Prostate gland (tissue), 2 donors: ENCODE measurements at places on chromosomes 1 and 21.

- no peaks in the 10 kb centered on the region for H3K27me3 ChIP-seq
- no peak for DNase-seq
- H3K4me3 ChIP-seq, result no peak overlapping the region
- no peaks in the 10 kb centered on the region for H3K36me3 ChIP-seq
- H3K4me1 ChIP-seq, result no peaks in the 10 kb centered on the region
Measured at GRCh38 chr1:215899901-215900300, 332.8 kb downstream of the KCTD3 start.

DNA sequence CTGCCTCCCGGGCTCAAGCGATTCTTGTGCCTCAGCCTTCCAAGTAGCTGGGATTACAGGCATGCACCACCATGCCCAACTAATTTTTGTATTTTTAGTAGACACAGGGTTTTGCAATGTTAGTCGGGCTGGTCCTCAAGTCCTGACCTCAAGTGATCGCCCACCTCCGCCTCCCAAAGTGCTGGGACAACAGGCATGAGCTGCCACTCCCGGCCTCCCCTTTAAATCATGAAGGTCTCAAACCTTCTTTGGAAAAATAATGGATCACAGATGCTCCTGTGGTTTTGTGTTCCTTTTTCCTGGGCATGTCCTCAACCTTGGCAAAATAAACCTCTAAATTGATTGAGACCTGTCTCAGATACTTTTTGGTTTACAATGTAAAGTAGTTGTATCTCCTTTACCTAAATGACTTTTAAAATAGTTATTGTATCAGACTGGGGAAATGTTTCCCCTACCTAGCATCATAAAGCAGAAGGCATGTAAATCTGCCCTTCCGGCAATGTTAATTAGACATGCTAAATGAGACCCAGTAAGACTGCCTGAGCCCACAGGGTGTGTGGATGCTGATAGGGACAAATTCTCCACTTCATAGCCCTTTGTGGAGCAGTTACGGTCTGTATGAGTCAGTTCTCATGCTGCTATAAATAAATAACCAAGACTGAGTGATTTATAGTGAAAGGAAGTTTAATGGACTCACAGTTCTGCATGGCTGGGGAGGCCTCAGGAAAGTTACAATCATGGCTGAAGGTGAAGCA is 27.8 kb downstream of the CBR1 start:
- no peak overlapping the region for H3K4me3 ChIP-seq
- H3K27me3 ChIP-seq, result no peaks in the 10 kb centered on the region
- no peaks in the 10 kb centered on the region for H3K4me1 ChIP-seq
- no peaks in the 10 kb centered on the region for H3K36me3 ChIP-seq
- DNase-seq, result no peak

GRCh38 chr1:59752556-59753414 is 62.0 kb upstream of the HOOK1 start:
- H3K4me1 ChIP-seq, result no peaks in the 10 kb centered on the region
- no peaks in the 10 kb centered on the region for H3K36me3 ChIP-seq
- no peak for DNase-seq
- H3K27ac ChIP-seq, result no peak overlapping the region
- H3K4me3 ChIP-seq, result no peak overlapping the region
- no peaks in the 10 kb centered on the region for H3K27me3 ChIP-seq

DNA sequence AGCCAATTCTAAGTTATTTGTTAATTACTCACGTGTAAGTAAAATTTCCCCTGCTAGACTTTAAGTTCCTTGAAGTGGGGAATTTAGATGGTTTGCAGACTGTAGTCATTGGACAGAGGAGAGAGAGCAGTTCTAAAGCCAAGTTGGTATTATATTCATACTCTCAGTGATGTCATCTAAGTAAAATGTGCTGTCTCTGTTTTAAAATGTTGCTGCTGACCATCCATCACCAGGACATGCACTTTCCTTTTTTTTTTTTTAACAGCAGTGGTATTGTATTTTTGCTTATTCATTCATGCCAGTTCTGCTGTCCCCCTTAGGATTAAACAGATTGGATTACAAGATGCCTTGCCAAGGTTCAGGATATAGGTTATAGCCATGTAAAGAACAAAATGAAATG is 2.3 kb downstream of the TTLL7 start:
- DNase-seq, result no peak

DNA sequence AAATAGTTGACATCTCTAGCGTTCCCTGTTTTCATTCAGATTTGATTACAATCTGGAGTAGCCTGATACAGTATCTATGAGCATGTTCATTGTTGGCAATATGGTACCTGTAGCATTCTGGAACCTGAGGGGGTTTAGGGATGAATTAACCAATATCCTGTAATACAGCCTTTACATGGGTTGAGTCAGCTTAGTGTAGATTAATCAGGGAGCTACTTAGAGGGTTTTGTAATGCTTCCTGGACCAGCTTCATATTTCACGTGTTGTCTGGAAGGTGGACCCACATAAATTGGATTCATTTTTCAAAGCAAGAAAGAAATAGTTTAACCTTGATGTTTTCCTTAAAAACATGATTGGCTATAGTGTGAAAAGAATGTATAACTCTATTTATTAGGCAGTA is 3.6 kb downstream of the OTUD3 start:
- no peaks in the 10 kb centered on the region for H3K27me3 ChIP-seq
- no peak for DNase-seq
- no peak overlapping the region for H3K4me3 ChIP-seq
- no peaks in the 10 kb centered on the region for H3K36me3 ChIP-seq
- no peak overlapping the region for H3K27ac ChIP-seq

DNA sequence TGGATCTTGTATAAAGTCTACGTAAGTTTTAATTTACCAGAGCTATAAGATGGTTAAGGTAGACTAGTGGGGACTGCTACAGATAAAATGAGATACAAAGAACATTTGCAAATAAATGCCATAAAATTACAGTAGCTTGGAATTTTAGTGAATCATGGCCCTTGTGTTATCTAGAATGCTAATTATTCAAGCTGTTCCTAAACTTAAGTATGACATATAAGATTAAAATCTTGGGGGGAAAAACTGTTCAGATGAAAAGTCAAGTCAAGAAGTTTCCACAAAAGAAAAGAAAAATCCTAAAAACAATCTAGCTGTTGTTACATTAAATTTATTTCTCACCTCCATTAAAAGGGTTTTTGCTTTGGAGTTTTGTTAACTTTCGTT is 51.7 kb downstream of the SIM2 start:
- DNase-seq, result no peak
- H3K4me3 ChIP-seq, result no peak overlapping the region
- H3K27ac ChIP-seq, result no peak overlapping the region
- no peaks in the 10 kb centered on the region for H3K4me1 ChIP-seq
- H3K27me3 ChIP-seq, result no peaks in the 10 kb centered on the region
- H3K36me3 ChIP-seq, result no peaks in the 10 kb centered on the region

- H3K27me3 ChIP-seq, result no peaks in the 10 kb centered on the region
- H3K27ac ChIP-seq, result peak overlapping the region; percentile 46
- no peaks in the 10 kb centered on the region for H3K4me1 ChIP-seq
- no peaks in the 10 kb centered on the region for H3K36me3 ChIP-seq
- DNase-seq, result peak; percentile 51
Measured at GRCh38 chr1:207711285-207711684, 40.6 kb upstream of the CD46 start.

DNA sequence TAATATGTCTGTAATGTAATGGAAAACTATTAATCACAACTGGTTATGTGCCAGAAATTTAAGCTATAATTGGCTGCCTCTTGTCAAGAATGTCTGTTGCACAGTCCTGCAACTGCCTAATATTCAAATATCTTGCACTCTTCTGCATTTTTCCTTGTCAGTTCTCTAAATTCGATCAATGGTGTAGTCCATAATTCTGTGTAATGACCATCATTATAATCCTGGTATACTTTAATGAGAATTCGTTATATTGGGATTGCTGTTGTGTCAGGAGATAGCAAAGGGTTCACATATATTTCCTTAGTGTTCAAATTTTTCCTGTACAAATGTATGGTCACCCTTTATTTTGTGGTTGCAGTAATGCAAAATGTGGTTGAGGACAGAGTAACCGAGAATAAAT is 4.8 kb downstream of the NTNG1 start:
- no peaks in the 10 kb centered on the region for H3K4me1 ChIP-seq
- no peak for DNase-seq
- H3K4me3 ChIP-seq, result no peak overlapping the region
- no peaks in the 10 kb centered on the region for H3K36me3 ChIP-seq
- H3K27ac ChIP-seq, result no peak overlapping the region

DNA sequence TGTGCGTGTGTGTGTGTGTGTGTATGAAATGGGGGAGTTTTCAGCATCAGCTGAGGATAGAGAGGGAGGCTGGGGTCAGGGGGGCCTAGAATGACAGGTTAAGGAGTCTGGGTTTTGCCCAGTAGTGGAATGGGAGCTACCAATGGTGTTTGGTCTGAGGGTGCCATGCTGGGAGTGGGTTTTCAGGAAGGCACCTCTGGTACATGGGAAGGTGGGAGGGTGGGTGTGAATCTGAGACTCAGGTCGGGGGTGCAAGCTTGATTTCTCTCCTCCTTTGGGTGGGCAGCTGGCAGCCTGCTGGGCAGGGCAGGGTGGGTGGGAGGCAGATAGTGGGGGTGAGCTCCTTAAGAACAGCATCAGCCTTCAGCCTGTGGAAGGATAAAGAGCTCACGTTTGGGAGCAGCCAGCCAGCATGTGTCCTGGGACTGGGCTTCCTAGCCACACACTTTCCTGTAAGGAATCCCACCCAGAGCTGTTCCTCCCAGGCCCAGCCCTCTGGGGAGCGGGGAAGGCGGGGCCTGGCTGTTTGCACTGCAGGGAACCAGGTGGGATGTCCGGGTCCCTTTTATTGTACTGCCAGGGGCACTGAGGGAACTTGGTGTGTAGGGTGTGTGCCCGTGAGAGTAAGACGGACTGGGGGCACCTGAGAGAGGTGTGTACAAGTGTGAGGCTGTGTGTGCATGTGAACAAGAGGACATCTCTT is 152.8 kb downstream of the FOXD2 start:
- DNase-seq, result no peak
- H3K27me3 ChIP-seq, result peaks cover 11% of the 10 kb centered on the region
- no peak overlapping the region for H3K4me3 ChIP-seq
- H3K27ac ChIP-seq, result no peak overlapping the region
- H3K4me1 ChIP-seq, result no peaks in the 10 kb centered on the region

GRCh38 chr1:236639686-236640085 is 35.4 kb upstream of the HEATR1 start:
- no peak overlapping the region for H3K4me3 ChIP-seq
- H3K4me1 ChIP-seq, result no peaks in the 10 kb centered on the region
- no peak for DNase-seq
- H3K27me3 ChIP-seq, result no peaks in the 10 kb centered on the region

GRCh38 chr1:178938959-178939317 is 68.1 kb upstream of the ANGPTL1 start:
- H3K27me3 ChIP-seq, result no peaks in the 10 kb centered on the region
- DNase-seq, result peak; percentile 41
- H3K4me3 ChIP-seq, result no peak overlapping the region
- no peaks in the 10 kb centered on the region for H3K36me3 ChIP-seq
- H3K4me1 ChIP-seq, result no peaks in the 10 kb centered on the region

DNA sequence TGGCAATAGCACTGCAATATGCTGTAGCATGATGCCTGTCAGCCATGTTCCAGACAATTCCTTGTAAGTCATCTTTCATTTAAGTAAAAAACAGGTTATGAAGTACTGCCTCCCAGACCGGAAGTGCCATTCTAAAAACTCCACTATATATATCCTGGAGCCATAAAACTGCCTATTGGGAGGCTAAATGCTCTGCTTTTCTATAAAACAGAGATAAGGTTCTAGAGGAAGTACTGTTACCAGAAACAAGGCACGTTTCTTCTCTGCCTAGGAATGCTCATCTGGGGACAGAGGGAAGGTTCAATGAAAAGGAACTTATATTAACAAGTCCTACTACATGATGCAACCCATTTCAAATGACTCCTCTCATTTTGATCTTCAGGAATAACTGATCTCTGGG is 66.8 kb downstream of the GPR137B start:
- no peaks in the 10 kb centered on the region for H3K36me3 ChIP-seq
- H3K4me3 ChIP-seq, result no peak overlapping the region
- H3K4me1 ChIP-seq, result no peaks in the 10 kb centered on the region
- no peak overlapping the region for H3K27ac ChIP-seq
- H3K27me3 ChIP-seq, result no peaks in the 10 kb centered on the region

DNA sequence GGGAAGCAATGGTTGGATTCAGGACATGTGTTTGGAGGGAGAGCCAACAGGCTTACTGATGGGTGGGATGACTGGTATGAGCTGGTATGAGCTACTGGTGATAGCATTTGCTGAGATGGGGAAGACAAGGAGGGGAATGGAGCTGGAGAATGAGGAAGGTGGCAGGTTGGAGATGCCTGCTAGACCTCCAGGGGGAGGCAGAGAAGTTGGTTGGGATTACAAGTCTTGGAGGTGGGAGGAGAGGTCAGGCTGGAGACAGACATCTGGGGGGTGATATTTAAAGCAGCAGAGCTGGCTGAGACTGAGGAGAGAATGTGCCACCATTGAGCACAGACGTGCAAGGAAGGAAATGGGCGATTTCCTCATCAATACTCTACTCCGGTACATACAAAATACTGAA is 31.8 kb upstream of the ENO1 start:
- H3K4me3 ChIP-seq, result no peak overlapping the region
- no peaks in the 10 kb centered on the region for H3K36me3 ChIP-seq
- no peaks in the 10 kb centered on the region for H3K4me1 ChIP-seq

- H3K27me3 ChIP-seq, result no peaks in the 10 kb centered on the region
- no peak overlapping the region for H3K4me3 ChIP-seq
- no peaks in the 10 kb centered on the region for H3K4me1 ChIP-seq
- peak; percentile 65 for DNase-seq
- no peaks in the 10 kb centered on the region for H3K36me3 ChIP-seq
Measured at GRCh38 chr1:34742667-34743270, 12.1 kb upstream of the GJB5 start.

GRCh38 chr1:58031416-58031815 is 515.1 kb downstream of the OMA1 start:
- no peak for DNase-seq
- no peak overlapping the region for H3K27ac ChIP-seq
- no peak overlapping the region for H3K4me3 ChIP-seq
- H3K27me3 ChIP-seq, result no peaks in the 10 kb centered on the region
- H3K4me1 ChIP-seq, result no peaks in the 10 kb centered on the region
- H3K36me3 ChIP-seq, result no peaks in the 10 kb centered on the region

GRCh38 chr1:220528679-220529501 is 954 bp downstream of the MARK1 start:
- peak overlapping the region; percentile 80 for H3K27ac ChIP-seq
- no peaks in the 10 kb centered on the region for H3K36me3 ChIP-seq
- peak; percentile 12 for DNase-seq
- H3K27me3 ChIP-seq, result no peaks in the 10 kb centered on the region
- no peaks in the 10 kb centered on the region for H3K4me1 ChIP-seq
- peak overlapping the region; percentile 79 for H3K4me3 ChIP-seq

DNA sequence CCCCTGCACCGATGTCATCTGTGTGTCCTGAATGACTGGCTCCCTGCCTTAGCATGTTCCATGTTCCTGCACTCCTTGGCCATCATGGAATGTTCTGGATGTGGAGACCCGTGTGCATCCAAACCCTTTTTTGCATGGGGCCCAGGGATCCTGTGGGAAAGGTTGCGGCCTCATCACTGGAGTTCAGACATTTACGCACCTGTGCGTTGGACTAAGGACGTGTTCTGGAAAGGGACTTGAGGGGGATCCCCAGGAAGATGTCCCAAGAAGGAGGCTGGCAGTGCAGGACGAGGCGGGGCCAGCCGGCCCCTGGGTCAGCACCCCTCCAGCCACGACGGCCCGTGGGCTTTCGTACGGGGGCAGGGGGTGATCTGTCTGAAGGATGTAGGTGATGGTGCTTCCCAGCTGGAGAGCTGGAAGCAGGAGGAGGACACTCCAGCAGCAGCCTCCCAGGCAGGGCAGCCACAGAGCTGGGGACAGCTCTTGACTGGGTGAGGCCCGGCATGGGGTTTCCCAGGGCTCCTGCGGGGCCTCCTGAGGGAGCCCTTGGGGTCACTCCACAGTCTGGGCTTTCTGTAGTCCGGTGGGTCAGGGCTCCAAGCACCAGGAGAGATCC is 67.2 kb downstream of the SCCPDH start:
- no peaks in the 10 kb centered on the region for H3K36me3 ChIP-seq
- no peaks in the 10 kb centered on the region for H3K4me1 ChIP-seq
- H3K27ac ChIP-seq, result no peak overlapping the region
- H3K27me3 ChIP-seq, result no peaks in the 10 kb centered on the region
- DNase-seq, result no peak
